ENCODE measurements at places on chromosomes 7 and 10. TPM values are rescaled to one million over a fixed set of nuclear protein-coding genes. Genes with fewer than 3 reads are reported as not detected.
A peak's percentile ranks its signal among the peaks of the same experiment; 100 is the strongest.

GRCh38 chr7:6430271-6430940, 17.3 kb downstream of the DAGLB start:
- DNase-seq, result no peak

- no peak for DNase-seq
Measured at GRCh38 chr10:125812128-125812750, 10.8 kb downstream of the UROS start.

DNA sequence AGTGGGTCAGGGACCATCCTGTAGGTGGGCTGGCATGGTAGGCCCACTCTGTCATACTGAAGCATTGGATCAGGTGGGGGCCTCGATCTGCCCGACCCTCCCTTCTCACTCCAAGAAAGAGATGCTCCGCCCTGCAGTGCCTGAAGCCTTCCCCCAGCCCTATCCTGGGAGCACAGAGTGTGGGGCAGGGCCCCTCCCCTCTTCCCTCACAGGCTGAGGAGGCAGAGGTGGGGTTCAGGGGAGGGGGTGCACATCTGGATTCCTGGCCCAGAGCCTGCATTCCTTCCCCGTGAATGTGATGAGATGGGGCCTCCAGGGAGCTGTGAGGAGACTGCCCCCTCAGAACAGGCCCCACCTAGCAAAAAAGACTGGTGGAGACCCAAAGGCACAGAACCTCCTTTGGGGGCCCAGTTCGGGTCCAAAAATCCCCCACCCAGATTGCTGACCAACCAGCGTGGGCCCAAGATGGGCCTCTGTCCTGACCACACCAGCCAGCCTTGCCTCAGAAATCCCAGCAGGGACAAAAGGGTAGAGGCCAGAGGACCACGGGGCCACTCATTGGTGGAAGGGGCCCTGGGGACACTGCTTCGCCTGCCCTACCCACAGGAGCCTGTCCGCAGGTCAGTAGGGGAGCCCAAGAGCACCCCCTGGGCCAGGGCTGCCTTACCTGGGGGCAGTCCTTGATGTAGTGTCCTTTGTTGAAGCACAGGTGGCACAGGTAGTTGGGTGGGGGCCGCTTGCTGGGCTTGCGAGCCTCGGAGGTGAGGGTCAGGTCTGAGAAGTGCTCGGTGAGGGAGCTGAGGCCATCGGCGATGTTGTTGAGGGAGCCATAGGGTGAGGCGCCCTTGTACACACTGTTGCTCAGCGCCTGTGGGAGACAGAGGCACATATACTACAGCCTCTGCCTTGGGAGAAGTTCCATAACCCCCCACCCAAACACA, 13.3 kb downstream of the ZCCHC24 start:
- peak; percentile 63 for DNase-seq

GRCh38 chr10:78532480-78533042, 498.9 kb downstream of the RPS24 start:
- no peak for DNase-seq

The PON3 gene
- polyA plus RNA-seq, result 3.4 TPM

DNA sequence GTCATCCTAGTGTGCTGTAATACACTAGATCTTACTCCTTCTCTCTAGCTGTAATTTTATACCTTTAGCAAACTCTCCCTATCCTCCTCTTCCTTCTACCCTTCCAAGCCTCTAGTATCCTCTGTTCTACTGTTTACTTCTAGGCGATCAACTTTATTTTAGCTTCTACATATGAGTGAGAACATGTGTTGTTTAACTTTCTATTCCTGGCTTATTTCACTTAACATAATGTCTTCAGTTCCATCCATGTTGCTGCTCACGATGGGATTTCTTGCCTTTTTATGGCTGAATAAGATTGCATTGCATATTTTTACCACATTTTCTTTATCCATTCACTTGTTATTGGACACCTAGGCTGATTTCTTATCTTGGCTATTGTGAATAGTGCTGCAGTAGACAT, 318.6 kb downstream of the MALRD1 start:
- DNase-seq, result no peak

The GIMAP6 gene
- 10.2 TPM for polyA plus RNA-seq

DNA sequence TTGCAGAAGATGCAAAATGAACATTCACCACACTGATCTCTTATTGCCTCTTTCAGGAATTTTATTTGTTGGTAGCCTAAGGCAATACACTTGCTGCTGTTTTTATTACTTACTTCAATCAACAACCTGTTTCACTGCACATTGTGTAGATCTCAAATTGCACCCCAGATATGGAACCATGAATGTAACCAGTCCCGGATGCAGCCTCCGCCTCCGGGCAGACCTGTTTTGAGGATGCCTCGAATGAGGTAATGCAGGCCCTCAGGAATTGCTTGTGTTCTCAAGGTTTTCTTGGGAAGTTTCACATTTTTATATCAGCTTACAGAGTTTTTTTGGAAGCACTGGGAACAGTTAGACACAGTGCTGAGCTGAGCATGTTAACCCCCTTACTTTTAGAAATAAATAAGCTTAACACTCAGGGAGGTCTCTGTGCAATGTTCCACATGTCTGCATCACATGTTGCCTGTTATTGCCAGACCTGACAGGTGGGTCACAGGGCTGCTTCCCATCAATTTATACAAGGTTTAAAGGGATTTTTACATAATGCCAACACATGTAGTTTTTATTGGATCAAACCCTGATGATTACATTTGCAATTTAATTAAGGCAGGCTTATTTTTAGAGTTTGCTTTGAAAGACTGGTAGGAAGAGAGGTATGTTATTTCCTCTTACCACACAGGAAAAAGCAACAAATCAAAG, 193.1 kb upstream of the POM121L12 start:
- peak; percentile 12 for DNase-seq

- DNase-seq, result no peak
Measured at GRCh38 chr7:45036796-45037195, 36.8 kb downstream of the CCM2 start.

- DNase-seq, result no peak
Measured at GRCh38 chr7:92671505-92672169, 81.4 kb upstream of the FAM133B start.

The GRM8 gene
- polyA plus RNA-seq, result 0.25 TPM

DNA sequence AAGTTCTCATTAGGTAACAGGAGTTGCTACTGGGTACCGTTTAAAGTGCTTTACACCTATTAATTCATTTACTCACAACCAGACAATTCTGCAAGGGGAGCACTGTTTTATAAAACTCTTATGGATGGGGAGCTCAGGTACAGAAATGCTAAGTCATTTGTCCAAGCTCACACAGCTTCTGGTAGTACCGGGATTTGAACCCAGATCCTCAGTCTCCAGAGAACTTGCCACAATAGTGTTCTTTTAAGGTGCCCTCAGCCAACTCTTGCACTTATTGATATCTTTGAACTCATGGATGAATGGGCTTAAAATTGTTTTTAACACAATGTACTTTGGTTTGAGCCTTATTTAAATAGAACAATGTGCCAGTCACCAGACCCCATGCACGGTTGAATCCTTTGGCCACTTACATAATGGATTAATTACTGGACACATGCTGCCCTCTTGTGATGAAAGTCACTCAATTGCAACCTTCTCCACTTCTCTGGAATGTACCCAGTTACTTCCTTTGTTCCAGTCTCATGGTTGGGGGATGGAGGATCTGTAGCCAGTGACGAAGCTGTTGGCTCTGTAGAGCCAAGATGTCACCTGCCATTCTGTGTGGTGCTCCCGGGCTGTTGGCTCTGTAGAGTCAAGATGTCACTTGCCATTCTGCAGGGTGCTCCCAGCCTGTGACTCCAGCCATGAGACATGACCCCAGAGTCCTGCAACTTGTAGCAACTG, 65.6 kb downstream of the NOD1 start:
- peak; percentile 83 for DNase-seq

GRCh38 chr10:129725890-129726631, 238.0 kb downstream of the EBF3 start:
- DNase-seq, result no peak

DNA sequence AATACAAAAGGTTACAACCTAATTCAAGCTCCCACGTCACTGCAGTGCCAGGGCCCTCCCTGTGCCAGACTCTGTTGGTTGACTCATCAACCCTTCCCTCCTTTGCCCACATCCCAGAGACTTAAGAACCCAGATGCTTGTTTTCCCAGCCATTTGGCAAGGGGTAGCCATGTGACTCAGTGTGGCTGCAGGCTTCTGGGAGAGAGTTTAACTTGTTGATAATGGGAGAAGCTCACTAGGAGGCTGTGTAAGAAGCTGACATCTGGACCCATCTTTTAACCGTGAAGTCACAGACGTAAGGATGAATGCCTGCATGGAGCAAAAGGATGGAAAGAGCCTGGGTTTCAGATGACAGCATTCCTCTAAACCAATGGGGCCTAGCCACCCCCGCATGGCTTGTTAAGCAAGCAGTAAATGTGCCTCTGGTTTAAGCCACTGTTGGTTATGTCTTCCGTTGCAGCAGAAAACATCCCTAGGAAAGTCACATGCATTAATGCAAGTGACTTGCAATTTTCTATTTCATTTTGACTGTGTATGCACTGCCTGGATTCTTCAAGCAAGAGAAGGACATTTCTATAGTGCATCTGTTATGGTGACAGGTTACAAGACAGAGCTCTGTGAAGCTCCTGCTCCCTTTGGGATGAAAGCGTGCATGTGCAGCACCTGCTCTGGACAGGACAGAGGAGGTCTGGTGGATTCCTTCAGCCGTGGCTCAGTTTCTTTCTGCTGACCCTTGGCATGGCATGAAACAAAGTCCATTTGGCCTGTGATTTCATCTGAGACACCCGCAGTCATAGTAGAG, 57.5 kb upstream of the CREB5 start:
- DNase-seq, result no peak

The ANLN gene
- polyA plus RNA-seq, result 3.5 TPM

- no peak for DNase-seq
Measured at GRCh38 chr10:1074052-1074747, 18.0 kb downstream of the WDR37 start.

DNA sequence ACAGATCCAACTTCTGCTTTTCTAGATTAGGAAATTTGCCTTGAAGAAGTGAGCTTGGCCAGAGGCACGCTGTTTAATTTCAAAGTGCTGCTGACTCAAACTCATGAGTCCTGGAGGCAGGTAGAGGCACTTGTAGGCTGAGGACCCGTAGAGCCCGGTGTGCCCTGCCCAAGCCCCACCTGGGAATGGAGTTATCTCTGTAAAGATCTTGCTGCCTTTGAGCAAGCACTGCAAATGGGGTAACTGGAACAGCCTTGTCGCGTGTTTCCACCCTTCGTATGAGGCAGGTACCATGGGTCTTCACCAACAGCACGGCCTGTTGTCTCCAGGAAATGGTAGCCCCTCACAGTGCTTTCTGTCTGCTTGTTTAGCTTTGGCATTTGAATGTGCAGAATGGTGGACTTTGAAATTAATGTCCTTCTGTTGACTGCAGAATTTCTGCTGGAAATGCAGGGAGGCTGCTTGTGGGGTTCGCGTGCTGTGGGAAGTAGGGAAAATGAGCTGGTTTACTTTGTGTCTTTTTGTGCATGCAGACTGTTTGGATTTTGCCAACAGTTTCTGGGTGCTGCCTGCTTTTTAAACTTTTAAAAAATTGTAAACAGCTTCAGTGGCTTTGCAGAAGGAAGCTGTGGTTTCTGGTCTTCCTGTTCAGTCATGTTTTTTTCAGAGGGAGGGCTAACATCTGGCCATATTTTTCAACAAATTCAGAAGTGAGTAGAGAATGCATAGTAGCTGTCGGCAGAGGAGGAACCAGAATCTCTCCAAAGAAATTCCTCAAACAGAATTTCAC, 27.2 kb downstream of the CCM2 start:
- DNase-seq, result no peak

The SEPHS1 gene
- 31.8 TPM for polyA plus RNA-seq

GRCh38 chr7:21011153-21011552, 224.5 kb upstream of the SP8 start:
- no peak for DNase-seq

DNA sequence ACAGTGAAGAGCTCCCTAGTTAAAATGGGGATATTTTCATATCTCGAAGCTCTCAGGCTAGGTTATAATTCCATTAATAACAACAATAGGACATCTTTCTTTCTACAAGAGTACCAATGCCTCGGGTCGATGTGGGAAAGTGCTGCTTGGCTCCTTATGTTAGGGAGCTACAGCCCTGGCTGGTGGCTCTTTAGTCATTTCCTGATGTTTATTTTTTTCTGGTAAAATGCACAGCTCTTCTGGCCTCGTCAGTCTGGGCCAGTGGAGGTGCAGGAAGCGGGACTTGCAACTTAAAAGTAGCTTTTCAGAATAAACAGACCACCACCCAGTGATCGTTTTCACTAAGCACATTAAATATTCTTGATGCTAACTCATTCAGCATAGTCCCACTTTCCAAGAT, 58.3 kb downstream of the MKX start:
- DNase-seq, result no peak

DNA sequence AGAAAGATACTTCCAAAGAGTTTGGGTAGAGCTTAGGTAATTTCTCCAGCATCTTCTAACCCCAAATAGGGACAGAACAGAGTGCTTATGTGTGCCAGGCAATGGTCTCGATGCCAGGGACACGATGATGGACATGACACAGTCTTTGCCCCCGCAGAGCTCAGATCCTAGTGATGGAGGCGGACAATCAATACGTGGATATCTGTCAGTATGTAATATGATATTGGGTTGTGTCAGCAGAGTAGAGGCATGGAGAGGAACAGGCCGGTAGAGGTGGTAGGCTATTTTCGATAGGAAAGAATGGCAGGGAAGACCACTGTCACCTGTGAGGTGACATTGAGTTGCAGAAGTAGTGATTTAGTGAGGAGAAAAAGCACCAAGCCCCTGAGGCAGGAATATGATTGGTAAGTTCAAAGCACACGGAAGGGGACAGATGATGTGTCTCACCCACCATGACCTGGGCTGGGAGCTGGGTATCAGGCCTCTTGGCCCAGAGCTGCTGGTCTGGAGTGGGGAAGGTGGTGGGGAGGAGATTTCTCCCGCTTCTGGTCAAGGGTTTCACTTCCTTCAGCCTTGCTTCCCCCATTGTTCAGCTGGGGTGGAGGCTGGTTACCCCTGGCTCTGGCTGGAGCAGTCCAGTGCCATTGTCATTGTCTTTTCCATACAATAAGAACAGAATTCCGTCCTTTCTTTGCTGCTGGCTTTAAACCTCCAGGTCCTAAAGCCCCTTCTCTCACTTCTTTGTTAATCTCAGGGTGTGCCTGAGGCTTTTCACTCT, 36.0 kb upstream of the SRGN start:
- DNase-seq, result no peak

The LIPM gene
- polyA plus RNA-seq, result not detected

GRCh38 chr7:141645188-141645587, 56.8 kb downstream of the DENND11 start:
- DNase-seq, result no peak

The DLD gene
- 24.6 TPM for polyA plus RNA-seq

- DNase-seq, result no peak
Measured at GRCh38 chr7:70545214-70545613, 586.7 kb upstream of the GALNT17 start.

DNA sequence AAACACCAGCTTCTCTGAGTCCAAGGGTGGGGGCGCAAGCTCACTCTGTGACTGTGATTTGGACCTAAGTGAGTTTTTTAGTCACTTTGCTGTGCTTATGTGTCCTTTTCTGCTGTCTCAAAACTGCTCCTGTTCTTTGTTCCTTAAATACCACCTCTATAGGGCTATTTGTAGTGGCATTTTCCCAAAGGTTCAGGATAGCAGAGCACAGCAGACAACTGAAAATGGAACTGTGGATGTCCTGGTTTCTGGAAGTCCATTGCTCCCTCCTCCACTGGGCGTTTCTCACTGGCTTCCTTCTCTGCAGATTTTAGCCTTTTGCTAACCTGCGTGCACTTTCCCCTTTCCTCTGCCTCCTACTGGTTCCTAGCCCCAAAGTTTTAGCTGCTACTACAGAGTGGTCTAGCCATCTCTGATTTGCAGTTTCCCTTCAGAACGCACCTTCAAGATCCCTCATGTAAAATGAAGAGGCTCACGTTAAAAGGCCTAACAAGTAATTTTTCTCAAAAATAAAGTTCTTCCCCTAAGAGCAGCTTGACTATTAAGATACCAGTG, 25.6 kb downstream of the BLVRA start:
- no peak for DNase-seq
